ENCODE measurements at places on chromosomes 12 and 14.
A peak's percentile ranks its signal among the peaks of the same experiment; 100 is the strongest.

DNA sequence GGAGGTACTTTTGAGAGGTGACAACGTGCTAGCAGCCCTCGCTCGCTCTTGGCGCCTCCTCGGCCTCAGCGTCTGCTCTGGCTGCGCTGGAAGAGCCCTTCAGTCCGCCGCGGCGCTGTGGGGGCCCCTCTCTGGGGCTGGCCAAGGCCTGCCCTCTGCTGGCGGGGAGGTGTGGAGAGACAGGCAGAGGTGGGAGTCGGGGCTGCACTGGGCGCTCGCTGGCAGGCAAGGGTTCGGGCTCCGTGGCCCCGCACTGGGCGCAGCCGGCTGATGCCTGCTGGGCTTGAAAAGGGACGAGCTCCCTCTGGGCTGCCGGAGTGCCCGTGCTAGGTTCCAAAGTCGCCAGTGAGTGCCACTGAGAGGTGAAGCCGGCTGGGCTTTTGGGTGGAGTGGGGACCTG is 580.0 kb downstream of the DIO2 start:
- DNase-seq, result no peak

- no peak for DNase-seq
Observed at GRCh38 chr12:2890001-2890387, 697 bp upstream of the TULP3 start.

DNA sequence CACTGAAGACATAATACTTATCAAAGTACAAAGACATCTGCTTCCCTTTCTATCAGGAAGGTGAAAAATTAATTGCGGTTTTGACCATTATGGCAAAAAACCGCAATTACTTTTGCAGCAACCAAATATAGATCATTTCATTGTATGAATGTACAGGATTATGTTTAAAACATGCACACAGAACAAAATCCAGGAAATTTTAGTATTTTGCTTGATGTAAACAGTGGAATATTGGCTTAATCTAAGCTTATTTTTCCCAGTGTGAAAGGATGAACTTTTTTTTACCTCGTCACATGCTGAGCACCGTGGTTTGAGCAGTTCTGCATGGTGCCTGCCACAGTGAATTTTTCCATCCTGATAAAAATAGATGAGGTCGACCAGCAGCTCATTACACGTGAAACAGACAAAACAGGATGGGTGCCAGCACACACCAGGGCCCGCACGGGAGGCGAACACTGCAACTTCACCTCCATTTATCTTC is 121.2 kb downstream of the PRICKLE1 start:
- no peak for DNase-seq

- no peak for DNase-seq
Observed at GRCh38 chr12:111027431-111027830, 107.1 kb upstream of the MYL2 start.

DNA sequence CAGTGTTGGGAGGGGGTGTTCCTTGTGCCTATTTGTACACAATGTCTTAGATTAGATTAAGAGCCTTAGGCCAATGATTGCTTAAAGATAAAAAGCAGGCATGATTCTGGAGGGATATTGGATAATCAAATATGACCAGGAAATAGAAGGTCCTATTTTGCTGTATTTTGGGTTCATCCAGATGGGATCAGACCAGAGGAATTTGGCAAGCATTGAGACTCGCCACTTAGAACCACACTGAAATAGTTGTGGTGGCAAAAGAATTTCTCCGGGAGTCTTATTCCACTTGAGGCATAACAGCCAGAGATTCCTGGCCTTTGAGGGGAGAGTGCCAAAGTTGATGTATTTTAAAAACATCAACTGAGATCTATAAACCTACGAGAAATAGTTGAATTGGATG is 327.2 kb downstream of the RAD51B start:
- no peak for DNase-seq

DNA sequence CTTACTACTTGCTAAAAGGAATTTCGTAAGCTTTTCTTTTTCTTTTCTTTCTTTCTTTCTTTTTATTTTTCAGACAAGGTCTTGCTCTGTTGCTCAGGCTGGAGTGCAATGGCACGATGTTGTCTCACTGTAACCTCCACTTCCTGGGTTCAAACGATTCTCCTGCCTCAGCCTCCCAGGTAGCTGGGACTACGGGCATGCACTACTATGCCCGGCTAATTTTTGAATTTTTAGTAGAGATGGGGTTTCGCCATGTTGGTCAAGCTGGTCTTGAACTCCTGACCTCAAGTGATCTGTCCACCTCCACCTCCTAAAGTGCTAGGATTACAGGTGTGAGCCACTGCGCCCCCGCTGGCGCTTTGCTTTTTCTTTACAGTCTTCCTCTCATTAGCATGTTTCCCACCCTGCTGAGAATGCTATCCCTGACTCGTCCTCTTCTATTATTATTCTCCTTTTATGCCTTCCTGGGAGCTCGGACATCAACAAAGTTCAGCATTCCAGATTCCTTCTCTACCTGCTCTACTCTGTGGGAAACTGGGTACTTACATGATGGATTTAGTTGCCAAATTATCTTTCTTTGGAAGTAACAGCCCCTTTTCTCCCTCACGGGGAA is 3.1 kb downstream of the MTHFD1 start:
- DNase-seq, result no peak

DNA sequence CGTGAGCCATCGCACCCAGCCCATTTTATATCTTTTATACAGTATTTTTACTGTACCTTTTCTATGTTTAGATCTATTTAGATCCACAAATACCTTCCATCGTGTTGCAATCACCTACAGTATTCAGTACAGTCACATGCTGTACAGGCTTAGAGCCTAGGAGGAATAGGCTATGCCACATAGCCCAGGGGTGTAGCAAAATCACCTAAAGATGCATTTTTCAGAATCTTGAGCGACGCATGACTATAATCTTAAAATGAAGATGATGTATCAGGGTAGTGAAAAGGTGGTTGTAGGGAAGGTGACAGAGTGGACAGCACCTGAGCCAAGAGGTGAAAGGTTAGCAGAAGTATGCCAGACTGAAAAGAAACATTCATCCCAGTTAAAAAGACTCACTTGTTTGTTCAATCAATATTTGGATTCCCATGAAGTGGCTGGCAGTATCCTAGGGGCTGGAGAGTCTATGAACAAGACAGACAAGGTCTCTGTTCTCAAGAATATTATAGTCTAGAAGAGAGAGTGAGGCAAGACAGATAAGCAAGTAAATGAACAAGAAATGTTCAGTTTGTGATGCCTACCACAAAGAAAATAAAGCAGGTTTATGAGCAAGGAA is 3.6 kb downstream of the SPRING1 start:
- DNase-seq, result no peak

DNA sequence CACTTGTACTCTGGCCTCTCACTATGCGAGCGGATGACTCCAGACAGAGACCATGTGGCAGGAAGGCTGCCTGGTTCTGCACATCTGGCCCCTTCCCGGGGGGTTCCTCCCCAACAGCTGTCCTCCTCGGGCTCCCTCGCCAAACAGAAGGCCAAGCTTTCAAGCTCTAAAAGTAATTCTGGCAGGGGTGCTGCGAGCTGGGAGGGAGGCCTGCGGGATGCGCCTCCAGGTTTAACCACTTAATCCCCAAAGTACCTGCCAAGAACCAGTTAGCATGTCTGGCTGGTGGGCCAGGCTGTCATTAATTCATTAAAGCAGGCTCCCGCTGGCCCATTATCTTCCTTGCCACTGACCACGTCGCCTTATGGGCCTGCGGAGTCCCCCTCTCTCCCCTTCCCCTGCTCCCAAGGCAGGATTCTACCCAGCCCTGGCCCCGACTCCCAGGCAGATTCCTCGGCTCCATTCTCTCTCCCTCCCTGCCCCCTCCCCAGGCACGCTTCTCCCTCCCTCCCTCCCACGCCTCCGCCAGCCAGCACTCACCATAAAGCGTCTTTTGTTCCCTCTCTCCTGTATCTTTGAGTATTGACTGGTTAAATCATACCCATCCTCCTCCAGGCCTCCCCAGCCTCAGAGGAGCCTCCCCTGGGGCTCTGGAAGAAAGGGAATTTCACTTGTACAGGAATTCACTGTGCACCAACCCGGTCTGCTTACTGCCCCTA is 4.9 kb downstream of the HRK start:
- DNase-seq, result no peak

- DNase-seq, result no peak
Observed at GRCh38 chr12:21296751-21297406, 37.8 kb downstream of the SLCO1A2 start.

GRCh38 chr12:66962290-66962689 is 283.4 kb upstream of the GRIP1 start:
- DNase-seq, result no peak

DNA sequence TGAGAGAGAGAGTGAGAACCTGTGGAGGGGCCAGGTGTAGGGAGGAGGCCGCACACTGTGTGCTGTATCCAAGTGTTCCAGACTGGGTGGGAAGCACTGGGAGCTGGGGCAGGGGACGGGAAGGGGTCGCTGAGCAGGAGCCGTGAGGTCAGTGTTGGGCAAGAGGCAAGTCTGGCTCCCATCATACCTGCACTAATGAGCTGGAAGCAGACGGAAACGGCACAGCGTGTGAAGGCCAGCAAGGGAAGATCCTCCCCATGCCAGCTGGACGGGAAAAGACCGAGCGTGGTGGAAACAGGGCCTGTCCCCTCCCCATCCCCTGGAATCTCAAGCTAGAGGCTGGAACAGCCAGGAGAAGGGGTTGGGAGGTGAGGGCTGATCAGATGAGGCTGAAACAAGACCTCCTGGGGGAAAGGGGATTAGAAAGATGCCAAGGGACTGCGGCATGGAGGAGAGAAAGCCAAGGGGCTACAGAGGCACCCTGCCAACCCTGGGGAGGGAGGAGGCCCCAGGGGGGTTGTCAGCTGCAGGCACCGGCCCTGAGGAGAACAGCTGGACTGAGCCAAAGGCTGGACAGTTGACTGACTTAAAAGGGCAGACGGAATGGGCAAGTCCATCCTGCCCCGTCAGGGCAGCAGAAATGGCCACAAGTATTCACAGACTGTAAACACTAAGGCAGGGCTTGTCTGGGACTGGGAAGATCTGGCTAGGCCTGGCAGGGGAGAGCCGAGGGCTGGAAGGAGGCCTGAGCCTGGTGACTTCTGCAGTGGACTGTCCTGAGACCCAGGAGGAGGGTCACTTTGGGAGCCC is 19.0 kb upstream of the LTBP2 start:
- no peak for DNase-seq

- DNase-seq, result no peak
Observed at GRCh38 chr12:61107118-61107517, 1153.1 kb upstream of the USP15 start.

DNA sequence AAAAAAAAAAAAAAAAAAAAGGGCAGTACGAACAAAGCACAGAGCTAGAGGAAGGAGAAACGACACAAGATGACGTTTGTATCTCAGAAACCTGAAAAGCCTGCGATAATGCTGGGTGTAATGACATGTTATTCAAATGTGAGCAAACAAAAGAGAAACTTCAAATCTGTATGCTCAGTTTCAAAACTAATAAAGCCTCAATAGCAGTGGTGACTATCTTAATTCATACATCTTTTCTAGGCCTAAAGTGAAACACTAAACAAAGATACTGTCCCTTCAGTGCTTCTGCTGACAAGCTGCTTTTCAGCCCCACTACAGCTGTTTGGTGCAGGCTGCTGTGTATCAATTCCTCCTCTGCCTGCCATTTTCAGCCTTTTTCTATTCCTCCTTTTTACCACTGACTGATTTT is 15.8 kb downstream of the ITPR2 start:
- DNase-seq, result no peak

GRCh38 chr12:95693689-95694088 is 96.9 kb downstream of the NTN4 start:
- no peak for DNase-seq

DNA sequence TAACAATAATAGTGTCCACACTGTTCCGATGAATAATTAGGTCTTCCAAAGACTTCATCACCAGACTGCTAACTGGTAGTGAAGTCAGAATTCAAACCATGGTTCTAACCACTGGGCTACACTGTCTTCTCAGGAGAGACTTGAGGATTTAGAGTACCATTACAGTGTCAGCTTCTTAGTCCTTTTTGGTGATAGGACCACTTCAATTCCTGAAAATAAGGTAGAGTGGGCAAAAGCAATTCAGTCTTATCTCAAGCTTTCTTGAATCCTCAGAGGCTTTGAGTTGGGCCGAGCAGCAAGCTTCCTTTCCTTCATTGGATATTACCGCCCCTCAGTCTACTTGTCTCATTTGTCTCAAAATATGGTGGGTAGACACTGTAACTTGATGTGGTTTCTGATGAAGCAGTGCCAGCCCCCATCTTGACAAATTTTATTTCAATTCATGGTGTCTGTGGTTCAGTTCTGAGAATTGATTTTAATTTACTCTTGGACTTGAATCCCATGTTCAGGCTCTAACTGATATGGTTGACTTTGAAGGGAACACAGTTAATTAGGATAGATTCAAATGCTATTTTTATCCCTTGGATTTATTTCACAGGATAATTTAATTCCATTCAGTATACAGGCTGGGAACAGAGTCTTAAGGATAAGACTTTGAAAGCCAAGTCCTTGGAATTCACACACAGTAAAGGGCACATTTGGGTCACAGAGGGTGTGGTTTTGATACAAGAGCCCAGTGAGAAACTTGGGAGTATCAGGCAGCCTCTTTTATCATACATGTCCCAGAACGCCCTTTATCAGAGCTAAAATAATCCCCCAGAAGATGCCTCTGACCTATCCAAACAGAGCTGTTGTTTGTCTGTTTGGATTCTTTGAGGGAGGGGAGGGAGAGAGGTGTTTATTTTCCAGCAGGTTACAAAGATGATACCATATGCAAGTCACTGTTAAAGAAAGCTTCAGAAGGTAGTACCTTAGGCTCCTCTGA is 167.3 kb downstream of the PRKCH start:
- no peak for DNase-seq

- no peak for DNase-seq
Observed at GRCh38 chr14:59831121-59831730, 39.4 kb downstream of the RTN1 start.

DNA sequence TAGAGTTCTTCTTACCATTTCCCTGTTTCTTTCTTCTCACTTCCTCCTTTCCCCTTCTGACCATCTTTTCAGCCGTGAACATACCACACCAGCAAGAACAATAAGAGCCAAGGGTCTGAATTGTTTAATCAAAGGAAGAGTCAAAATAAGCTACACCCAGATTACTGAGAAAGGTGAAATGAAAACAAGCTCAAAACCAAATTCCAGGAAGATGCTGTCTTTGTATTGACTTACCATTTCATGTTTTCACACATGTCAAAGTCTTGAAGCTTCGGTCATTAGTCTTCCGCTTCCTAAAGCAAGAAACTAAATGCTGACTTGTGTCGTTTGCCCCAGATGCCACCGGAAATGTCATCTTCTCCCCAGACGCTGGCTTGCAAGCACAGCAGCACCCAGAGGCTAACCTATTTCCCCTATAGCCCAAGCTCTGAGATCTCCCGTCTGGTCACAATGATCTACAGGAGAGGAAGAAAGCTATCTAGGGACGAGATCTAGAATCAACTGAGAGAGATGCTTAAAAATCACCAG is 136.5 kb upstream of the AMIGO2 start:
- peak; percentile 49 for DNase-seq

GRCh38 chr14:60634153-60634552 is 15.1 kb downstream of the SIX1 start:
- DNase-seq, result no peak

GRCh38 chr12:96314723-96315122 is 85.5 kb downstream of the CDK17 start:
- no peak for DNase-seq

GRCh38 chr14:55220230-55220629 is 28.8 kb upstream of the DLGAP5 start:
- no peak for DNase-seq

GRCh38 chr12:12704593-12705230 is 8.7 kb upstream of the GPR19 start:
- no peak for DNase-seq

All from stimulated activated CD4-positive, alpha-beta T cell treated with anti-CD3 and anti-CD28 coated beads, Interleukin-15, amount 100 ng/mL, for 1 hour (primary cell).